Activated CD4-positive, alpha-beta T cell treated with anti-CD3 and anti-CD28 coated beads for 36 hours (primary cell): ENCODE measurements at places on chromosomes 16 and 17. TPM values are rescaled to one million over a fixed set of nuclear protein-coding genes. Genes with fewer than 3 reads are reported as not detected.

The AANAT gene
- total RNA-seq: not detected

- H3K4me1 ChIP-seq: peaks cover 37% of the 10 kb centered on the region
- H3K36me3 ChIP-seq: no peaks in the 10 kb centered on the region
- no peak overlapping the region for H3K27ac ChIP-seq
- DNase-seq: peak; percentile 92
- H3K27me3 ChIP-seq: no peaks in the 10 kb centered on the region
These were observed 19.6 kb upstream of the TNFRSF13B start for GRCh38 chr17:16991349-16992009.

GRCh38 chr17:78151514-78152008 is 5.4 kb downstream of the C17orf99 start:
- no peaks in the 10 kb centered on the region for H3K36me3 ChIP-seq
- H3K27ac ChIP-seq: no peak overlapping the region
- H3K4me3 ChIP-seq: no peak overlapping the region

DNA sequence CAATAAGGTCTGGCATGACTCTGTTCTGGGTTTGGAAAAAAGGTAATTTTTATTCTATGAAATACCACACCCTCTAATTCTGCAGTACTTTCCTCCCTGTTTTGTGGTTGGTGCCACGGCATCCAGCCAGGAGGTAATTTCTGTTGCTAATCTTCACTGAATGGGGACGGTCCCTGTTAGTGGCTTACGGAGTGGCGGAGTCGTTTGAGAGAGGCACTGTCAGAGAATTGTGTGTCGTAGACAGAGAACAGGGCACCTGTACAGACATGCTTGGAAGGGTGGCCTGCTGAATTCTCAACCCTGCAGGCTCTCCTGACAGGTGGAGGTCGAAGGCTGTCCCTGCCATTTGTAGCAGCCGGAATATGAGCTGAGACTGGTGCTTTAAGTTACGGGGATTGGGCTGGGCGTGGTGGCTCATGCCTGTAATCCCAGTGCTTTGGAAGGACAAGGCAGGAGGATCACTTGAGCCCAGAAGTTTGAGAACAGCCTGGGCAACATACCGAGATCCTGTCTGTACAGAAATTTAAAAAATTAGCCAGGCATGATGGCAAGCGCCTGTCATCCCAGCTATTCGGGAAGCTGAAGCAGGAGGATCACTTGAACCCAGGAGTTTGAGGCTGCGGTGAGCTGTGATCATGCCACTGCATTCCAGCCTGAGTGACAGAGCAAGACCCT is 33.2 kb downstream of the EEF2K start:
- H3K4me1 ChIP-seq: peaks cover 29% of the 10 kb centered on the region
- peak; percentile 39 for DNase-seq
- H3K36me3 ChIP-seq: peaks cover 16% of the 10 kb centered on the region
- H3K4me3 ChIP-seq: no peak overlapping the region
- H3K27me3 ChIP-seq: no peaks in the 10 kb centered on the region
- no peak overlapping the region for H3K27ac ChIP-seq

DNA sequence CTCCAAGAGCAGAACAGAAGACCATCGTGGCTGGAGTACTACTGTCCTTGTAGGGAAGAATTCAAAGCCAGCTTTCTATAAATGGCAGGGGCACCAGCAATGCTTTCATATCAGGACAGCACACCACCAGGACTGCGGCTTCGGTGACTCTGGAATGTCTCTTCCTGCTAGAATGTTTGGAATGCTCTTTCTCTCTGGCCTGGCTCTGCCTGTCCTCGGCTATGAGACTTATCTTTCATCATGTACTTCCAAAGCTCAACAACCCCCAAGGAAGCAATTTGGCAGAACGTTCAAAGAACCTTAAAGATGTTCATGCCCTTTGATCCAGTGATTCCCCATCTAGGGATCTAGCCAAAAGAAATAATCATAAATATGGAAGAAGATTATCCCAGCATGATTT is 52.7 kb upstream of the NOG start:
- H3K4me3 ChIP-seq: no peak overlapping the region
- peaks cover 6% of the 10 kb centered on the region for H3K27me3 ChIP-seq
- no peaks in the 10 kb centered on the region for H3K36me3 ChIP-seq
- H3K4me1 ChIP-seq: no peaks in the 10 kb centered on the region

DNA sequence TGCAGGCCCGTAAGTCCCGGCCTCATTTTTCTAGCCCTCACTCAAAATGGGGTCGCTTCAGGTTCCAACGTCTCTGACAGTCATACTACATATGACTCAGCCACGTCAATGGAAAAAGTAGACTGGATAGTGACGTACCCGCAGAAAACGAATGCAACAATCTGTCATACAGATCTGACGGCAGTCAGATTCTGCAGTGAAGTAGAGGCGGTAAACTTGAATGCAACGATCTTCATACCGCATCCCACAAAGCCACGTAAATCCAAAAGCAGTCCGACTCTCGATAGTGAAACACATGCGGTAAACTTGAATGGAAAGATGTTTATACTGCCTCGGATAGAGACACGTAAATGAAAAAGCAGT is 38.4 kb upstream of the ARL4D start:
- H3K27ac ChIP-seq: peak overlapping the region; percentile 100
- peak overlapping the region; percentile 90 for H3K4me3 ChIP-seq
- H3K4me1 ChIP-seq: peaks cover 31% of the 10 kb centered on the region
- DNase-seq: peak; percentile 77

The HOXB3 gene
- 1.2 TPM for total RNA-seq

DNA sequence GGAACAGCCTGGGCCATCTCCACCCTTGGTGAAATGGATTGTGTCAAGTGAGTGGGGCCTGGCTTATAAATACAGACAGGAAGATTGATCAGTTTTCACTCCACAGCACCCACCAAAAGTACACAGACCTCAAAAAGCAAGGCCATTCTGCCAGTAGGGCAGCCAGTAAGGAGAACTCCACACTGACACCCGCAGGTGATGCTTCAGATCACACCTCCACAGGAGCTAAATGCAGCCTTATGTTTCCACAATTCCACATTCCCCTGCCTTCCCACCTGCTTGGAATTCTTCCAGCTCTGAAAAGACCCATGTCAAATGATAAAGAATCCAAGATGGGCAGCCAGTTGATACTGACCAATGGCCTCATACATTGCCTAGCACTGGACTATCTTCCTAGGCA is 191.1 kb downstream of the ZFHX3 start:
- H3K4me3 ChIP-seq: no peak overlapping the region
- peaks cover 4% of the 10 kb centered on the region for H3K27me3 ChIP-seq
- no peaks in the 10 kb centered on the region for H3K4me1 ChIP-seq

DNA sequence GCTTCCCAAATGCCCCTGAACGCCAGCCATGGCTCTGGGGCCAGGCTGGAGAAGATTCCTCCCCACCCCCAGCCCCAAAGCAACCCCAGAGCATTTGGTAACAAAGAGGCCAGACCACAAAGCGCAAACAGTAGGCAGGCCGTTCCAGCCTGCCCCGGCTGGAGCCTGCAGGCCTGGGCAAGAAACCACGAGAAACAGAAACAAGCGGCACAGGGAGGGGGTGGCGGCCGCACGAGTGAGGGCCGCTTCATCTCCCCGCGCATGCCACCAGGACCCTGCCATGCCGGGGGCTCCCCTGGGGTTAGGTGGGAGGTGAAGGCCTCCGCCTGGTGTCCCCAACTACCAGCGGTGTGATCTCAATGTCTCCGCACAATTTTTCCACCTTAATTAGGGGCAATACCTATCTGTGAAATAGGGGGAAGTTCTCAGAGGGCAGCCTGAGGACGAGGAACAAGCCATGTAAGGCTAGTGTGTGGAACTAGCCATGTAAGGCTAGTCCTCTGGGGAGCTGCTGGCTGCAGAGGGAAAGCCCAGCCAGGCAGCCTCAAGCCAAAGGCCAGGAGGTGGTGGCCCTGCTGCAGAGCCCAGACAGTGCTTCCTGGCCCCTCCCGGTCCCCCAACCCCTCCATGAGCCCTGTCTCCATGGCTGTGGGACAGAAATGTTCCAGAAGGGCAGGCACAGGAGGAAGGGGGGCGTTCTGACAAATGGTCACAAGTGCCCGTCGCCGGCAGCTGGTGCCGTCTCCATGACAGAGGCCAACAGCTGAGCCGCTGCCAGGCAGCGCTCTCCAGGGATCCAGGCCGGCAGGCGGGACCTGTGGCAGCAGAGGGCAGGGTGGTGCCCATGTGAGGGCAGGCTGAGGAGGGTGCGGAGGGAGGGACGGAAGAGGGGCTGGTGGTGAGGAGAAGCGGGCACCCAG is 14.5 kb upstream of the MTSS2 start:
- H3K27ac ChIP-seq: no peak overlapping the region
- H3K27me3 ChIP-seq: no peaks in the 10 kb centered on the region
- peaks cover 3% of the 10 kb centered on the region for H3K36me3 ChIP-seq
- H3K4me1 ChIP-seq: peaks cover 30% of the 10 kb centered on the region
- no peak overlapping the region for H3K4me3 ChIP-seq

- H3K4me3 ChIP-seq: no peak overlapping the region
- no peaks in the 10 kb centered on the region for H3K27me3 ChIP-seq
- peaks cover 59% of the 10 kb centered on the region for H3K4me1 ChIP-seq
These were observed 38.6 kb upstream of the TOB1 start for GRCh38 chr17:50904518-50905459.

DNA sequence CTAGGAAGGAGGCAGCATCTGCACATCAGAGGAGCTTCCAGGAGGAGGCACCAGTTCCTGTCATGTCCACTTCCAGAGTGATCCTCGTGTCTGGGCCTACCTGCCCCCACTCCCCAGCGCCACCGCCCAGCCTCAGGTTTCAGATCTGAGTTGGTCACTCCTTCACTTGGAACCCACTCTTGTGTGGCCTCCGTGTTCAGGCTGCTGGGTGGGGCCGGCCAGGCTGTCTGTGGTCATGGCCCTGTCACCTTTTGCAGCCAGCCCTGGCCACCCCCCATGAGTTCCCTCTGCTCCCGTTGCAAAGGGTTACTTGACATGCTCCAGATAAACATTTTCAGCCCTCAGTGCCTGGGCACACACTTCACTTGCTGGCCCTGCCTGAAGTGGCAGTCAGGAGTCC is 26.6 kb upstream of the SPPL2C start:
- no peak overlapping the region for H3K27ac ChIP-seq
- H3K27me3 ChIP-seq: peaks cover 2% of the 10 kb centered on the region
- H3K4me1 ChIP-seq: no peaks in the 10 kb centered on the region
- DNase-seq: no peak
- no peak overlapping the region for H3K4me3 ChIP-seq
- no peaks in the 10 kb centered on the region for H3K36me3 ChIP-seq

DNA sequence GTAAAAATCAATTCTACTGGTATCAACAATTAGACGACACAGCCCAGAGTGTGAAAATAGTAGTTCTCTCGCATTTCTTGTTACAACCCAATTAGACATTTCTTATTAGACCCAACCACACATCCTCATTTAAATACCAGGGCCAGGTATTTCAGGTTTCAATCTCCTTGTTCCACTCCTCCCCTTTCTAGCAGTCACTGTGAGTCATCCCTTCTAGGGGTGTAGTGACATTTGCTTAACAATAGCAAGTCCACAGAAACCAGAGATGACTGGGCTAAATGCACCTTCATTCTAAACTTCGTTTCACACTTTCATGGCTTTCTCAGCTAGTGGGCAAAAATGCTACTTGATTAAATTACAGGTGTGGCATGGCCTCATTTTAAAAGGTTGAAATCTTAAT is 116.9 kb upstream of the CACNG3 start:
- H3K4me1 ChIP-seq: peaks cover 24% of the 10 kb centered on the region
- no peaks in the 10 kb centered on the region for H3K27me3 ChIP-seq
- DNase-seq: peak; percentile 27
- no peak overlapping the region for H3K4me3 ChIP-seq
- peaks cover 16% of the 10 kb centered on the region for H3K36me3 ChIP-seq

DNA sequence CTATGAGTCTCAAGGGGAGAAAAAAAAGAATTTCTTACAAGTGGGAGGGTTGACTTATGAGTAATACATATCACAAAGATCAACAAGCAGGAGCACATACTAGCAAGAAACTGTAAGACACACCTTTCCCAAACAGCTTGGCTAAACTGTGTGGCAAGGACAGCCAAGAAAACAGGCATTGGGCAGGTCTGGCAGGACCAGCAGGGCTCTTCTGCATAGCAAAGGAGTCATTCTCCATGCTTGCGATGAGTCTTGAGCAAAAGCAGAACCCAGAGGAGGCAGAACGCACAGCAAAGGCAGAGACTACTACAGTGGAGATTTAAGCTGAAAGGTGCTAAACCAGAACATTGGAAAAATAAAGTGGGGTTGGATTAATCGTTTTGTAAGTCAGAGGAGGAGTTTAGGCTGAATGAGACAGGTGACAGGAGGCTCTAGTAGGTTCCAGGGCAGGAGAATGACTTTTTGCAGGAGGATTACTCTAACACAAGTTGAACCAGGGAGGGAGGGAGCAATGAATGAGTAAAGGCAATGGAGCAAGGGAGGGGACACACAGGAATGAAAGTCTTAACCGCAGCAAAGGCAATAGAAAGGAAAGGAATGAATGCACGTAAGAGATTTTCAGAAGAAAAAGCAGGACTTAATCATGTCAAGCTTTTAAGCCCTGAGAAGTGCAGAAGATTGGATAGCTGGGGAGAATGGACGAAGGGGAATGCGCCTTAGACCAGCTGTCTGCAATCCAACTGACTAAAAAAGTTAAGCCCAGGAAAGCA is 2.7 kb downstream of the N4BP1 start:
- H3K36me3 ChIP-seq: peaks cover 20% of the 10 kb centered on the region
- DNase-seq: peak; percentile 31
- H3K4me1 ChIP-seq: peaks cover 39% of the 10 kb centered on the region

DNA sequence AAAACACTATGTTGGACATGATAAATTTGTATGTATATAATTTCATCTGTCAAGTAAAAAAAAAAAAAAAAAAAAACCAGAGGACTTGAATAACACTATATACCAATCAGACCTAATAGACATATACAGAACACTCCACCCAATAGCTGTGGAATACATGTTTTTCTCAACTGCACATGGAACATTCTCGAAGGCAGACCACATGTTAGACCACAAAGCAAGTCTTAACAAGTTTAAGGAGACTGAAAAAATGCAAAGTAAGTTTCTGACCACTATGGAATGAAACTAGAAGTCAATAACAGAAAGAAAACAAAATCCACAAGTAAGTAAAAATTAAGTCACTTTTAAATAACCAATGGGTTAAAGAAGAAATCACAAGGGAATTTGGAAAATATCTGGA is 8.4 kb upstream of the CNTNAP4 start:
- H3K36me3 ChIP-seq: no peaks in the 10 kb centered on the region
- no peak for DNase-seq
- H3K27me3 ChIP-seq: no peaks in the 10 kb centered on the region
- no peak overlapping the region for H3K27ac ChIP-seq

DNA sequence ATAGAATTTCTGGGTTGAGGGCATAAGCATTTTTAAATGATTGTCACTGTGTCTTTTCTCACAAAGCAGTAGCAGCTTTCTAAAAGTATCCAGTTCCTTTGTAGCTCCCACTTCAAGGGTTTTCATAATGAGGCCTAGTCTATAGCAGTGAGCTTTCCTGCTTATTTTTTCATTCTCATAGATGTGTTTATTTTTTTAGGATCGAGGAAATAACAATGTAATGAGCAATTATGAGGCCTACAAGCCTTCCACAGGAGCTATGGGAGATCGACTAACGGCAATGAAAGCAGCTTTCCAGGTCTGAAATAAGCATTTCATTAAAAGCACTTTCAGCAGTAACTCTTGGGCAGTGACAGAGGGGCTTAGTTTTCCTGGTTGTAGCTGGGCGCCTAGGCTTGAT is 10.6 kb upstream of the PSMC5 start:
- H3K27ac ChIP-seq: peak overlapping the region; percentile 1
- H3K4me1 ChIP-seq: peaks cover 2% of the 10 kb centered on the region
- H3K4me3 ChIP-seq: no peak overlapping the region
- H3K27me3 ChIP-seq: no peaks in the 10 kb centered on the region
- H3K36me3 ChIP-seq: peaks cover 71% of the 10 kb centered on the region

GRCh38 chr16:31099860-31100638 is 5.5 kb upstream of the VKORC1 start:
- H3K4me1 ChIP-seq: peaks cover 9% of the 10 kb centered on the region
- DNase-seq: no peak
- H3K27ac ChIP-seq: no peak overlapping the region
- no peak overlapping the region for H3K4me3 ChIP-seq
- H3K27me3 ChIP-seq: no peaks in the 10 kb centered on the region
- no peaks in the 10 kb centered on the region for H3K36me3 ChIP-seq
